ENCODE measurements at places on chromosomes 2 and 18.
A peak's percentile ranks its signal among the peaks of the same experiment; 100 is the strongest.

DNA sequence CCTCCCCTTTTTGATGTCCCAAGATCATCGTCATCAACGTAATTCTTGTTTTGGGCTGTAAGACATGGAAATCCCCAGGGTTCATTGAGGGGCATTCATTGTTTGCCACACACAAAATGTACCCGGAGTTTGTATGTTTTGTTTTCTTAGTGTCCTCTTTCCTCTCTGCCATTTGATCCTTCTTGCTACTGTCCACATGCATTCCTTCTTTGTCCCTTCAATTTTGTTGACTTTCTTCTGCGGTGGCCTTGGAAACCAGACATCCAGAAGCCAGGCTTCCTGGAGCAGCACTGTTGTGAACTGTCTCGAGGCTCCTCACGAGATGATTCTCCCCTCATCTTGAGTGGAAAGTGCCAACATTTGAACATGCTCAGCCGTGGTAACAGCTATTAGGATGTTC is 24.8 kb downstream of the IGFBP2 start:
- no peak for DNase-seq

DNA sequence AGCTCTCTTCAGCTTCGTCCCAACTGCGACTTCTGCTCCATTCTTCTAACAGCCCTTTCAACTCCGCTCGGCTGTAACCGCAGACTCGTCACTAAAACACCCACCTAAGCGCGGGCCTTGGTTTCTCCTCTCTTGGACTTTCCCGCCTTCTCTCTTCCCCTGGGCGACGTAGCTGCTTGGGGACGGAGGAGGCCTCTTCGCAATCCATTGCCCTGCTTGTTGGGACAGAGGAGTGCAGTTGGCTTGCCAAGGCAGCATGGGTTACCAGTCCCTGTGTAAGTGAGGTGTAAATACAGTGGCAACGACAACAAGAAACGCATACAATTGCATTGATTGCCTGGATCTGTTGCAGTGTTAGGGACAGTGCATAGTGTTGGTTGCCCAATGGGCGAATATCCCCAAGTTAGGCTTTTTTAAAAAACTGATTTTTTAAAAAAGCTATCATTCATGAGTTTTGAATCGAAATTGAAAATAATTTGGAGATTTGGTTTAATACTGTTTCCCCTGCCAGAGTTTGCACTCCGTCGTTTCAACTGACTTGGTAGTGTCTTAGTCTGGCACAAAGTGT is 484 bp upstream of the DARS1 start:
- peak; percentile 14 for DNase-seq

DNA sequence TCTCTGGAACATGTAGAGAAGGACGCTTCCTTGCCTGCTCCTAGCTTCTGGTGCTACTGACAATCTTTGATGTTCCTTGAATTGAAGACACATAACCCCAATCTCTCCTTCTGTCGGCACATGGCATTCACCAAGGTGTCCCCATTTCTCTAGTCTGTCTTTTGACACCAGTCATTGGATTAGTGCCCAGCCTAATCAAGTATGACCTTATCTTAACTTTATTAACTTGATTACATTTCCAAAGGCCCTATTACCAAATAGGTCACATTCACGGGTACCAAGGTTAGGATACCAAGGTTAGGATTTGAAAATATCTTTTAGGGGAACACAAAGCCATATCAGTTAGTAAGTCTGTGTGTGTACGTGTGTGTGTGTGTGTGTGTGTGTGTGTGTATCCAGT is 377.9 kb downstream of the CMPK2 start:
- no peak for DNase-seq

- no peak for DNase-seq
These were observed 2.3 kb downstream of the SFXN5 start for GRCh38 chr2:73069041-73069854.

- no peak for DNase-seq
These were observed 336.6 kb upstream of the CWC22 start for GRCh38 chr2:180343528-180344345.

GRCh38 chr2:75729861-75730260 is 19.1 kb upstream of the GCFC2 start:
- DNase-seq: no peak

GRCh38 chr18:3235846-3236245 is 11.8 kb upstream of the MYL12A start:
- DNase-seq: no peak

- DNase-seq: no peak
These were observed 940.9 kb downstream of the SLC4A3 start for GRCh38 chr2:220568296-220568695.

DNA sequence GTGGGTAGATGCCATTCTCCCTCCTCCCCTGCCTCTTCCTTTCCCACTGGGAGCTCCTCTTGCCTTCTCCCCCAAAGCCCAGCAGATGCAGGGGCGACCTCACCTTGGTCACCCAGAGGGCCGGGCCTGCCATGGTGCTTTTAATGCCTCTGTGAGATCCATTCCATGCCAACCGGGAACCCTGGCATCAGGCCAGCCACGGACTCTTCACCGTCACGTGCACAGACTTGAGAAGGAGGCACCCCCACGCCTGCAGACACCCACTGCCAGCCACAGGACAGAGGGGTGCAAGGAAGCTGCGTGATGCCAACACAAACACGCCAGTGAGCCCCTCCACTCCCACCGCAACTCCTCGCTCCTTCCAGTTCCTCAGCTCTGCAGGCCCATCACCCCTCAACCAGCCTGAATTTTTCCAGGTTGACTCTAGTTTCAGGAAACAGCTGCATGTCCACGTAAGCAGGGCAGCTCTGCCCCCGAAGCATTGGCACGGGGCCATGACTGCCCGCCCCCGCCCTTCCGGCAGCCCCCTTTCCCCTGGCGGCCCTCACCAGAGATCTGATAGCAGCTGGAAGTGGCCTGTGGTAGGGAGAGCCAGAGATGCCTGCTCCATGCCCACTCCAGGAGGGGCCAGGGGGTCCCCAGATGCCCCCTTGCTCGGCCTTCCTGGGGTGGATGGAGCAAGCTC is 50.8 kb downstream of the DNMT3A start:
- no peak for DNase-seq

GRCh38 chr2:187228986-187229385 is 219.1 kb downstream of the CALCRL start:
- DNase-seq: no peak

GRCh38 chr2:237207646-237208045 is 122.0 kb downstream of the COPS8 start:
- DNase-seq: peak; percentile 72

GRCh38 chr2:124756048-124756447 is 731.0 kb downstream of the CNTNAP5 start:
- DNase-seq: no peak

DNA sequence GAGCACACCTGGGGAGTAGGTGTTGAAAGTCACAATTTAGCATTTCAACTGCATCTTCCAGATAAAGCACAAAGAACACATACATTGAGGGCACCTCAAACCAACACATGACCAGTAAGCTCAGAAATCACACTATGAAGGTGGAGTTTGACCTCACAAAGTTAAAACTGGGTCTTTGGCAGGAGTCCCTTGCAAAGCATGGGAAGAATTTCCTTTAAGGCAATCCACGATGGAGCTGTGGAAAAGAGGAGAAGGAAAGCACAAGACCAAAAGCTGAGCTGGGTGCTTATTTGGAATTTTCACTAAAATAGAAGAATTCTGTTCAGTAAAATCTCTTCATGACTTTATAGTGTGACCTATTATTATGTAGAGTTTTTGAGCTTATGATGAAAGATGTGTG is 212.9 kb upstream of the APCDD1 start:
- no peak for DNase-seq

DNA sequence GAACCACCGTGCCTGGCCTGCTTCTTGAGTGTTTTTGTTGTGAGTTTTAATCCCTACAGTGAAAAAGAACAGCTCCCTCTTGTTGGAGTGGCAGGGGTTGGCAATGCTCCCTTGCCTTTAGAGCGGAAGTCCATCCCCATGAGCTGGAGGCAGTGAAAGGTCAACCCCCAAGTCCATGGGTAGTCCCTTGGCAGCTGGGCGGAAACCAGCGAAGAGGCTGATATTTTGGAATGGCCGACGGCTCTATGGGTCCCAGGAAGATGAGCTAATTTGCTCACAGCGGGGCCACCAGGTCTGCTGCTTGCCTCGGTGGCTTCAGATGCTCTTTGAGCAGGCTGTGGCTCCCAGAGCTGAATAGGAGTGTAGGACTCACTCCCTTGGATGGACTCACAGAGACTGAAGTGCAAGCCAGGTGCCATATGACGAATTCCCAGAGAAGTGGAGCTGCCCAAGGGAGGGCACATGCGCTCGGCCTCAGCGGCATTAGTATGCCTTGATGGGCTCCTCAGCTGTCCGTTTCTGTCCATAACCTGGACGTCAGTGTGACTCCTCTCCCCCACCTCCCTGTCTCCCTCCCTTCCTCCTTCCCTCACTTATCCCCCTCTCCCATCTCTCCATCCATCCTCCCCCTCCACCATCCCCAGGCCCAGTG is 25.4 kb upstream of the RHOB start:
- DNase-seq: no peak

- DNase-seq: no peak
These were observed 139.6 kb upstream of the RGPD4 start for GRCh38 chr2:107687073-107687472.

DNA sequence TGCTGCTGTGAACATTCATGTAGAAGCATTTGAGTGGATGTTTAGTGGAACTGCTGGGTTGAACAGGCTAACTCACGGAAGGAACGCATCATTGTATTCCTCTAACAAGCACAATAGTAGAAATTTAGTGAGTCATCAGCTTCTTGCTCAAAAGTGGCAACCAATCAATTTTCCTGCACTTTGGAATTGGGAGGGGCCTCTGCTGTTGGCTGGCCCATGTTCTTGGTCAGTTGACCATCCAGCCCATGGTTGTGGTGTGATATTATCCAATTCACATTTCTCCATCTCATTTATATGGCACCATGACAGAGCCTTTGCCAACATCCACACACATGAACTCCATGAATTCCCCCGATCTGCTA is 95.0 kb downstream of the TNFRSF11A start:
- peak; percentile 66 for DNase-seq

- DNase-seq: no peak
These were observed 23.9 kb downstream of the DYSF start for GRCh38 chr2:71477231-71477691.

All from stromal cell of bone marrow (primary cell).